ENCODE measurements at places on chromosomes 16 and 17. TPM values are rescaled to one million over a fixed set of nuclear protein-coding genes. Genes with fewer than 3 reads are reported as not detected.

The IKZF3 gene
- not detected for total RNA-seq

The PYDC1 gene
- total RNA-seq = not detected

The CCL4L2 gene
- not detected for total RNA-seq

The SPATA22 gene
- not detected for total RNA-seq

The SPEM1 gene
- total RNA-seq = not detected

The CES5A gene
- not detected for total RNA-seq

The CDH1 gene
- total RNA-seq = not detected

The BAIAP3 gene
- 0.33 TPM for total RNA-seq

The RGS9 gene
- 2.2 TPM for total RNA-seq

Measured in uterine smooth muscle cell (primary cell).